NCI-H446 treated with DMSO at 0.1 percent for 48 hours (cell line): ENCODE measurements at places on chromosomes 6 and 20.

GRCh38 chr6:131286469-131287040, 151.3 kb downstream of the AKAP7 start:
- DNase-seq, result no peak

GRCh38 chr6:18350271-18350670, 36.9 kb upstream of the RNF144B start:
- DNase-seq, result no peak

GRCh38 chr6:36492621-36493020, 49.8 kb downstream of the KCTD20 start:
- DNase-seq, result no peak

DNA sequence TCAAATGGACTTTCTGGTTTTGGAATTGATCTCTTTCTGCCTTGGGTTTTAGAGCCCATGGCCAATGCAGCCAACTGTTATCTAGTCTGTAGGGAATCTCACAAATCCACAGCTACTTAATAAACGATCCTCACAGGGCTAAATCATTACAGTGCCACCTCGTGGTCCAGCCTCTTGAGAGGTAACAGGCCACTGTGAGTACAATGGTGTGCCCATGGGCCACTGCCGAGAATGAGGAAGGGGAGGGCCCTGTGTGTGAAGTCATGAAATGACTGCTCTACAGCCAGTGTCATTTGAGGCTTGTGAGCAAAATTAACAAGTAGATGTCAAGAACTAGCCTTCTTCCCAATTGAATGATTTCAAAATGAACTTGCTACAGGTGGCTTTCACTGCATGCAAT, 54.3 kb upstream of the GMPR start:
- no peak for DNase-seq

DNA sequence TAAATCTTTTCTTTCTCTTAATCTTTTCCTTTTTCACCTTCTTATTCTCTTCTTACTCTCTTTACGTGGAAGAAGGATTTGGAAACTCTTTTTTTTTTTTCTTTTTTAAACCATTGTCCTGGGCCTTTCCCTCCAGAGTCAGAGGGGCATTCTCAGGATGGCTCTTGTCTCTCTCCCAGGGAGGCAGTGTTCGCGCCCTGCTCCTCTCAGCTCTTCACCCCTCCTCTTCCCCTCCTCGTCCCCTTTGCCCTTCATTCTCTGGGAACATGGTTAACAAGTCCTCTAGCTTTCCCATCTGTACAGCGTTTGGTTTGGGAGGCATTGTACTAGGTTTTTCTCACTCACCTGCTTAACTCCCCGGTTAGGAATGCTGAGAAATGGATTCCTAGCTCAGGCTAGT, 52.0 kb upstream of the TFB1M start:
- DNase-seq, result no peak
